ENCODE measurements at places on chromosomes 1 and 21.

- H3K27ac ChIP-seq: no peak overlapping the region
- no peak overlapping the region for H3K4me3 ChIP-seq
- DNase-seq: no peak
- no peaks in the 10 kb centered on the region for H3K27me3 ChIP-seq
Measured at GRCh38 chr1:92441697-92442342, 44.9 kb downstream of the GFI1 start.

- H3K4me1 ChIP-seq: peaks cover 37% of the 10 kb centered on the region
- DNase-seq: no peak
- H3K27ac ChIP-seq: no peak overlapping the region
- no peak overlapping the region for H3K4me3 ChIP-seq
- H3K27me3 ChIP-seq: peaks cover 2% of the 10 kb centered on the region
- peaks cover 28% of the 10 kb centered on the region for H3K36me3 ChIP-seq
Measured at GRCh38 chr1:24540906-24541710, 14.8 kb upstream of the NCMAP start.

DNA sequence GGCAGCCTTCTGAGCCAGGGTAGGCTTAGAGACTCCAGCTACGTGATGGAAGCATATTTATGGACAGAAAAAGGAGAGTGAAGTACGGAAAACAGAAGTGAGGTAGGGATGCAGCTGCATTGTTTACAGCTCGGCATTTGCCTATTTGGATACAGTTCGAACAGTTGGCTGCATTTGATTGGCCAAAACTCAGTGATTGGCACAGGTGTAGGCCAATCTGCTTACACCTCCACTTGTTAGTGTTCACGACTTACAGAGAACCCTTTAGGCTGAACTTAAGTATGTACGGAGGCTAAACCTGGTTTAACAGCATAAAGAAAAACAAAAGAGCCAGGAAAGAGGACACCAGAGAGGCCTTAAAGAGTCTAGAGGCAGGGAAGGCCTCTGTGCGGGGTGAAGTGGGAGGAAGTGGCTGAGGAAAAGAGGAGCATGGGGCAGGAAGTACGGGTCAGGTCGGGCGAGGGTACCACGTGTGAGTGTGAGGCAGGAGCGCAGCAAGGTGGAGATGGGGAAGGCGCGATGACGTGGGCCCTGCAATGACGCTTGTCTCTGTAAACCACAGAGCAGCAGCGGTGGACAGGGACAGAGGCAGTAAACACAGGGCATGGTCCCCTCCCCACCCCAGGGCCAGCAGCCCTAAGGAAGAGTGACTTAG lies 32.0 kb downstream of the RSPH1 start:
- no peaks in the 10 kb centered on the region for H3K36me3 ChIP-seq
- H3K4me3 ChIP-seq: peak overlapping the region; percentile 58
- peak; percentile 67 for DNase-seq
- peak overlapping the region; percentile 90 for H3K27ac ChIP-seq
- H3K4me1 ChIP-seq: peaks cover 55% of the 10 kb centered on the region
- peaks cover 2% of the 10 kb centered on the region for H3K27me3 ChIP-seq

DNA sequence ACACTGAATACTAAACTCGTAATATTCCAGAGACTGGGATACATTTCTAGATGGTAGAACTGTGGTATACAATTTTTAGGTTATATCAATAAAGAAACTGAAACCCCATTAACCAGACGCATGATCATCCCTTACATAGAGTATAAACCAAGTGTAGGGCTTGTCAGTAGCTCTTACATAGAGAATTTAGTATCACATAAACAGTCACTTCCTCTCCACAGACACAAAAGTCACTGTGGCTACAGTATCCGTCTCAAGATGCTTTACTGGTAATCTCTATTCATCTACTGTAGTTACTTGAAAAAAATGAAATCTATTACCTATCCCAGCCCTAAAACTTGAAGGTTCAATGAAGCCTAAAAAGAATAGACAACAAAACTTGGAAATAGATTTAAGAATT lies 252.3 kb upstream of the TMPRSS15 start:
- no peak overlapping the region for H3K4me3 ChIP-seq
- H3K27me3 ChIP-seq: no peaks in the 10 kb centered on the region
- no peaks in the 10 kb centered on the region for H3K36me3 ChIP-seq
- no peak for DNase-seq

DNA sequence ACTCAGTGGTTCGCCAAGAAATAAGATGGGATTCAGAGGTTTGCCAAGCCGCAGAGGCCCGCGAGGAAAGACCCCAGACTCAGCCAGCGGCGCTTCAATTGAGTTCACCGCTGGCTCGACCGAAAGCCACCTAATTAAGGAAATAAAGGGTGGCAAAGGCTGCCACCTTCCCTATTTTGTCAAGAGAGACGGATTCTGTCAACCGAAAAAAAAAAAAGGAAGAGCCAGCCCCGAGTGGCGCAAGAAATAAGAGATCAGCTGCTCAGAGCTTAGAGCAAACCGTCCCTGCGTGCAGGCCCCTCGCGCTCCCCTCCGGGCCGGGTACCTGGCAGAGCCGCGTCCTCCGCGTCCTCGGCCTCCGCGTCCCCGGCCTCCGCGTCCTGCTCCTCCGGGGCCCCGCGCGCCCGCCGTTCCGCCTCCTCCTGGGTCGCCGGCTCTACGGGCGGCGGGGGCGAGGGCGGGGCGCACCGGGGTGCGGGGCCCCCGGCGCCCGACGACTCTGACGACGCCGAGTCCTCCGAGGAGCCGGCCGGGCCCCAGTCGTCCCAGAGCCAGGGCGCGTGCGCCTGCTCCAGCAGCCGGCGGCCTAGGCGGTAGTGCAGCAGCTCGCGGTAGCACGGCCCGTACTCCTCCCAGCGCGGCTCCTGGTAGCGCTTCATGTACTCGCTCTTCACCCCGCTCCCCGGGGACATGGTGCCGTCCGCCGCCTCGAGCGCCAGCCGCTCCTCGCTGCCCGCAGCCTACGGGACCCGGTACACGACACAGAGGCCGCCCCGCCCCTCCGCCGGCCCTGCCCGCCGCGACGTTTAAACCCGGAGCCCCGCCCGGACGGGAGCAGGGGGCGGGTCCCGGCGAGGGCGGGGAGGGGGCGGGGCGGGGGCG lies 832 bp downstream of the CCSAP start:
- peaks cover 19% of the 10 kb centered on the region for H3K36me3 ChIP-seq
- peaks cover 16% of the 10 kb centered on the region for H3K27me3 ChIP-seq
- DNase-seq: peak; percentile 84
- H3K4me1 ChIP-seq: peaks cover 44% of the 10 kb centered on the region
- peak overlapping the region; percentile 88 for H3K27ac ChIP-seq

GRCh38 chr21:27359141-27359540 lies 392.3 kb upstream of the ADAMTS5 start:
- no peak overlapping the region for H3K27ac ChIP-seq
- H3K4me1 ChIP-seq: no peaks in the 10 kb centered on the region
- no peak for DNase-seq
- no peaks in the 10 kb centered on the region for H3K36me3 ChIP-seq
- H3K4me3 ChIP-seq: no peak overlapping the region
- no peaks in the 10 kb centered on the region for H3K27me3 ChIP-seq

GRCh38 chr1:97608272-97608671 lies 312.6 kb downstream of the DPYD start:
- no peak for DNase-seq
- H3K27me3 ChIP-seq: no peaks in the 10 kb centered on the region
- H3K4me1 ChIP-seq: no peaks in the 10 kb centered on the region
- no peak overlapping the region for H3K4me3 ChIP-seq

GRCh38 chr1:171160639-171161354 lies 24.3 kb upstream of the FMO2 start:
- no peaks in the 10 kb centered on the region for H3K36me3 ChIP-seq
- peaks cover 2% of the 10 kb centered on the region for H3K27me3 ChIP-seq
- H3K4me1 ChIP-seq: no peaks in the 10 kb centered on the region
- H3K27ac ChIP-seq: no peak overlapping the region

- DNase-seq: no peak
- H3K36me3 ChIP-seq: peaks cover 46% of the 10 kb centered on the region
- H3K4me1 ChIP-seq: no peaks in the 10 kb centered on the region
- H3K27me3 ChIP-seq: no peaks in the 10 kb centered on the region
Measured at GRCh38 chr21:46439906-46440305, 18.8 kb upstream of the DIP2A start.

DNA sequence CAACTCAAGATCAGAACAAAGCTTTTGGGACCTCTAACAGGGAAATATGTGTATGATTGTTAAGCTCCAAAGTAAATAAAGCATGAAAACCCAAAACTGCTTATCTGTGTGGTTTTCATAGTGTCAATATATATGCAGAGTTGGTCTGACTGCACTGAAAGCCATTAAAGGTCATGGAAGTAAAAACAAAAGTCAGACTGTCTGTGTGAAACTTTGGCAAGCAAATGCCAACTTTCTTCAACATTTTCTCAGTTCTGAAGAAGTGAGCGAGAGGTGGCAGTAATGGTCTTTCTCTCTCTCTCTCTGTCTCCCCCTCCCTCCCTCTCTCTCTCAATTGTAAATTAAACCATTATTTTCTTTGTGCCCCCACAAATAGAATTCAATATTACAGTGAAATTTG lies 100.1 kb upstream of the S1PR1 start:
- H3K27me3 ChIP-seq: no peaks in the 10 kb centered on the region
- peak overlapping the region; percentile 73 for H3K27ac ChIP-seq
- peaks cover 63% of the 10 kb centered on the region for H3K4me1 ChIP-seq
- peak overlapping the region; percentile 60 for H3K4me3 ChIP-seq
- peak; percentile 50 for DNase-seq

- peak overlapping the region; percentile 18 for H3K27ac ChIP-seq
- H3K36me3 ChIP-seq: peaks cover 64% of the 10 kb centered on the region
- H3K4me1 ChIP-seq: peaks cover 43% of the 10 kb centered on the region
- no peak for DNase-seq
- no peaks in the 10 kb centered on the region for H3K27me3 ChIP-seq
Measured at GRCh38 chr1:23337869-23338268, 6.2 kb downstream of the HNRNPR start.

DNA sequence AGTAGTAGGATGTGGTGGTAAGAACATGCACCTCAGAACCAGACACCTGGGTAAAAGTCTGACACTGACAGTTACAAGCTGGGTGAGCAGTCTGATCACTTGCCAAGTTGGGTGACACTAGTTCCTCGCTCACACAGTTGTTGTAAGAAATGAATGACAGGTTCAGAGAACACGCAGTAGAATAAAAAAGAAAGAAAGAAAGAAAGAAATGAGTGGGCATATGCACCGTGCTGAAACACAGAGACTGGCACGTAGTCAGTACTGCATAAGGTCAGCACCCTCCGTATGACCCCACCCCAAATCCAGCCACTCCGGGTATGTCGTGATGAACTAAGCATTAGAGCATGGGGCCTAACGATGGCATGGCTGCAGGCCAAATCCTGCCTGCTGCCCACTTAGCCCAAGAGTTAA lies 90.6 kb downstream of the GLUL start:
- peaks cover 30% of the 10 kb centered on the region for H3K4me1 ChIP-seq
- H3K27me3 ChIP-seq: no peaks in the 10 kb centered on the region
- H3K27ac ChIP-seq: no peak overlapping the region

DNA sequence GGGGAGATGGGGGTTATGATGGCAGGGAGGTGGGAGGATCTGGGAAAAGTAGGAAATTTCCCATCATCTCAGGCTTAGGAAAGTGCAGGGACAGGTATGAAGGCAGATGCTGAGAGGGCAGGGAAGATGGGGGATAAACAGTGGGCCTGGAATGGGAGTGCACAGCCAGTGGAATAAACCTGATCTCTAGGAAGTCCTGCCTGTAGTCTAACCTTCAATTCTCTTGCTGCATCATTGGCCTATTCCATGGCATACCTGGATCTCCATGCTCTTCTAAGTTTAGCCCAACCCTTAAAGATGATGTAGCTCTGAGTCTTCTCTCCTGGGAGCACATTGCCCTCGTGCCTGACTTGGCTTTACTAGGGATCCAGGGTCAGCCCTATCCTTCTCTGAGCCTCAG lies 2.7 kb downstream of the BCAN start:
- H3K27me3 ChIP-seq: peaks cover 78% of the 10 kb centered on the region
- H3K4me3 ChIP-seq: no peak overlapping the region
- peaks cover 25% of the 10 kb centered on the region for H3K4me1 ChIP-seq
- no peaks in the 10 kb centered on the region for H3K36me3 ChIP-seq
- no peak overlapping the region for H3K27ac ChIP-seq
- no peak for DNase-seq

DNA sequence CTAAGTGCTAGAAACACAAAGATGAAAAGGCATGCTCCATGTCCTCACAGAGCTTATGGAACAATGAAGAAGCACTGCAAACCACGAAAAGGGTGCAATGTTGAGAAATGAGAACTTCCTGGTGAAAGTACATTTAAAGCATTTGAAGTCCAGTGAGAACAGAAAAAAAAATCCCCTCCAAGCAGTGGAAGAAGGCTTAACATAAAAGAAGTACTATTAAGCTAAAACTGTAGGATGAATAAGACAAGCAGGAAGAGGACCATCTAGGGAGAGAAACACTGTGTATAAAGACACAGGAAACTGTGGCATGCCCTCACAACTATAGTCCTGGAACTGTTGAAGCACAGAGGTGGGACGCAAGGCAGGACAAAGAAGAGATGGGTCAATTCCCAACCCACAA lies 10.0 kb downstream of the TP53BP2 start:
- no peak for DNase-seq
- H3K27me3 ChIP-seq: no peaks in the 10 kb centered on the region
- no peak overlapping the region for H3K4me3 ChIP-seq
- H3K4me1 ChIP-seq: peaks cover 28% of the 10 kb centered on the region
- peaks cover 3% of the 10 kb centered on the region for H3K36me3 ChIP-seq

- H3K4me1 ChIP-seq: peaks cover 23% of the 10 kb centered on the region
- peaks cover 6% of the 10 kb centered on the region for H3K36me3 ChIP-seq
- no peak for DNase-seq
- H3K4me3 ChIP-seq: peak overlapping the region; percentile 52
Measured at GRCh38 chr1:90728502-90729287, 11.6 kb upstream of the BARHL2 start.

All from T-helper 2 cell treated with Interferon-gamma antibody and Interleukin-4, amounts not matched to agents 5 μg/mL and 100 μg/mL, for 36 hours (primary cell).